ENCODE measurements at places on chromosomes 7 and 10.
A peak's percentile ranks its signal among the peaks of the same experiment; 100 is the strongest.

DNA sequence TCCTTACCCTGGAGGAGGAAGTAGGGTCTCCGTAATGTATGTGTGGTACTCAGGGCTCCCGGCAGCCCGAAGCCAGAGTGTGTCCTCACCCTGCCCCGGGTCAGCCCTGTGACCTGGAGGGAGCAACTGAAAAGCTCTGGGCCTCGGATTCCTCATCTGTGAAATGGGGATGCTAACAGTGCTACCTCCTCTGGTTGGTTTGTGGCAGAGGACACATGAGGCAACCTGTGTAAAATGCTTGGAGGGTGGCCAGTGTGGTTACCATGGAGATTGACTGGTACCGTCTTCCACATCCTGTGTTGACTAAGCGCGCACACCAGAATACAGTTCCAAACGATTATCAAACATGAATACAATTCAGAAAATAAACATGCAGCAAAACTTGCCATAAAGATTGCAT, 163.8 kb upstream of the KLF6 start:
- DNase-seq, result no peak

DNA sequence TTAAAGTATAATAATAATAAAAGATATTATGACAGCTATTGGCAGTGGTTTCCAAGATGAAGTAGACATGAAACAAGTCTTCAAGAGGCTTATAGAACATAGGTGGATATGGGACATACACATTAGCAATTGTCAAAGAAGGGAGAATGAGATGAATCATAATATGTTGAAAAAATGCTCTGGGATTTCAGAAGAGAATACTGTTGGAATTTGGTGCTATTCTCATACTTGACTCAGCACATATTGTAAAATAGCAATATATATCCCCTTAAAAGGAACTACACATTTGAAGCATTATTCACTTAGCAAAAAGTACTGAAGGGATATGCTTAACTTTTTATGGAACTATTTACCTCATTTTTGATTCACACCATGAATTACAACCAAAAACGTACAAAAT, 577.2 kb upstream of the PCDH15 start:
- no peak for DNase-seq

DNA sequence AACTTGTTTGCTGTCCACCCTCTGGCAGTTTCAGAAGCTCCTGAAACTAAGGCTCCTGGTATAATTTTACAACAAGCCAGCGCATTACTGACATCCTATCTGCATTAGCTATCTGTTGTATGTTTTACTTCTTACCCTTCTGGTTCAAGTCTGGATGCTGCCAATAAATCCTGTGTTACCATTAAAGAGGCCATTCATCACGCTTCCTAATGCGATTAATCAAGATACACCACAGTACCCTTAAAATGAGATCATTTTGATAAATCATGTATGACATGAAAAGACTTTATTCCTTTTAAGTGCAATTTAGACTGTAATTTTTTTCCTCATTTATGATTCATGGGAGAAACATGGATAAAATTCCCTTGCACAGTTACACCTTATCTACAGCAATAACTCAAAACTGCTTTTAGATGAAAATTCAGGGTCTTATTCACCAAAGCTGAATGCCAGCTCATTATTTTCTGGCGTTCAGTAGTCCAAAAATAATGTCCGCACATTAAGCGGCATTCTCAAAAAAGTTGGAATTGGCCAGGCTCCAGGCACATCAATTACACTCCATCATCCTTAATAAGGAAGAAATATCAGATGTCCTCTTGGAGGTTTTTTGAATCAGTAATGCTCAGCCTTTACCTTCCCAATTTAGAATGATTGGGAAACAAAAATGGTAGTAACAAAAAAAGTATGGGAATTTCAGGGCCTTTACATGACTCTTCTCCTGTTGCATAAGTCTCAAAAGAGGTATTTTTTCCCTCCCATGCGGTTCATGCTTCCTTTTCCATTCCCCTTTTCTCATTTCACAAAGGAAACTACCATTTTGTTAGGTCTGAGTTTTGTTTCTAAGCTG, 878.5 kb downstream of the LRMDA start:
- DNase-seq, result no peak

DNA sequence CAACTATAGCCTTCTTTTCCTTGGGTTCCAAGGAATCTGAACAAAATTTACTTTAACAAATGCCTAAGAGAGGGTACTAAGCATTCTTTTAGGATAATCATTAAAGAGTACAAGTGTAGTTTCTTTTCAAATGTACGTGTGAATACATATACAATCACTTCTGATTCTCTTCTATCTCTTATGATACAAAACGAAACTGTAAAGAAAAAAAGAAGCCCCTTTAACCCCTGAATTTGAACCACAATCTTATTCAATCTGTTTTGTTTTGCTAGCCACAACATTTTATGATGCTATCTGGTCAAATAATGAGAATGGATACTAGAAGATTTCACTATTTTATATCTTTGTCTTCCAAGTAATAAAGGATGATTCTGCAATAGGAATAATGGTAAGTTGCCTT, 48.7 kb downstream of the SIRT1 start:
- no peak for DNase-seq

DNA sequence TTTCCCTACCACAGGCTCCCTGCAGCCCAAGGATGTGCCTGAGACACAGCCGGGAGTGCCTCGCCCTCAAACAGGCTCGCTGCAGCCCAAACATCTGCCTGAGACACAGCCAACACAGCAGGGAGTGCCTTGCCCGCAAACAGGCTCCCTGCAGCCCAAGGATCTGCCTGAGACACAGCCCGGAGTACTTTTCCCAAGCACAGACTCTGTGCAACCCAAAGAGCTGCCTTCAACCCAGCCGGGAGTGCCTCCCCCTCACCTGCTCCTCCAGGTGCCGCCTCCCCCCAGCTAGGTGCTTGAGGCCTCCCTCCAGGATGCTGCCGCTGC, 42.9 kb downstream of the ANTXRL start:
- DNase-seq, result no peak

DNA sequence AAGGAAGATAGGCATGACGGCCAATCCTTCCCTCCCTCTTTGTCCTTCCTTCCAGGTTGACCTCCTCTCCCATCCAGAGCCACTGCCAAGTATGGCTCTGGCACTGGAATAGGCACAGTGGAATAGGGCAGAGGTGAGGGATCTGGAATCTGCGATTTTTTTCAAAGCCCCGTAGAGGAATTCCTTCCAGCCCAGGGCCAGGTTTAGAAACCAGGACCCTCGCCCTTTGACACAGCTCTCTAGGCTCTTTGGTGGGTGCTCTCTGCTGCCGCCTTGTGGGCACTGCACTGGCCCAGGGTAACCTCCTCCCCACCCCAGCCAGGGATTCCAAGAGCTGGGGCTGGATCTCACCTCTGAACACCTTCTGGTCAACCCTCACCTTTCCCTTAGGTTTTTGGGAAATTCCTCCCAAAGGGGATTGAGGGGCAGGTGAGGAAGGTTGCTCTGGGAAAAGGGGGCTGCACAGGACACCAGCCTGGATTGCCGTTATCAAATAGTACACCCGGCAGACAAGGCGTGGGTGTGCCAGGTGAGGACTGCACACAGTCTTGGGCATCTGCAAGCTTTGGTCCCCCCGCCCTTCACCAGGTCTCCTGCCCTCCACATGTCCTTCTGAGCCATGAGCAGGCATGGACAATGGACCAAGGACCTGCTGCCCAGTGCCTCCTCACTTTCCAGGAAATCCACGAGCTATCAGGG, 22.8 kb downstream of the C10orf105 start:
- peak; percentile 55 for DNase-seq

GRCh38 chr7:105577251-105577650, 4.0 kb downstream of the EFCAB10 start:
- DNase-seq, result no peak

DNA sequence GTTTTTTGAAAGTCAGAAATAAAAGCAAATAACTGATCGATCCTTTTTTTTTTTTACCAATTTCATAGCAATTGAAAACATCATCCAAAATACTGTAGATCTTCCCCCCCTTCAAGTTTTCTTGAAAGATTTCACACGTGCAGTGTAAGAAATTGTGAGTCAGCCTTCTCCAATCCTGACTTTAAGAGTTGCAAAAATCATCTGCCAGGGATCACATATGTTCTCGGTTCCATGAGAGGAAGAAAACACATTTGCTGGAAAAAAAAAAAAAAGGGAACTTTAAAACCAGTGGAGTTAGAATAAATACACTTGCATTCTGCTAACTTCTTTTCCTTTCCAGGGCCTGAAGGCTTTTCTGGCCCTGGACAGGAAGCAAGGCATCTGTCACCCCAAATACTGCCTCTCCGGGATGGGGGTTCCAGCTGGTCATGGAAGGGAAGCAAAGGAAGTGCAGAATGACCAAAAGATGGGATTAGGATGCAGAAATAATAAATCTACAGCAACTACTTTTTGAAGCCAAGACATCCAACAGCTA, 198.4 kb upstream of the KIAA1217 start:
- no peak for DNase-seq

- no peak for DNase-seq
These were observed 76.9 kb downstream of the ZNF365 start for GRCh38 chr10:62450912-62451610.

GRCh38 chr10:79479283-79479909, 32.9 kb upstream of the EIF5AL1 start:
- no peak for DNase-seq

DNA sequence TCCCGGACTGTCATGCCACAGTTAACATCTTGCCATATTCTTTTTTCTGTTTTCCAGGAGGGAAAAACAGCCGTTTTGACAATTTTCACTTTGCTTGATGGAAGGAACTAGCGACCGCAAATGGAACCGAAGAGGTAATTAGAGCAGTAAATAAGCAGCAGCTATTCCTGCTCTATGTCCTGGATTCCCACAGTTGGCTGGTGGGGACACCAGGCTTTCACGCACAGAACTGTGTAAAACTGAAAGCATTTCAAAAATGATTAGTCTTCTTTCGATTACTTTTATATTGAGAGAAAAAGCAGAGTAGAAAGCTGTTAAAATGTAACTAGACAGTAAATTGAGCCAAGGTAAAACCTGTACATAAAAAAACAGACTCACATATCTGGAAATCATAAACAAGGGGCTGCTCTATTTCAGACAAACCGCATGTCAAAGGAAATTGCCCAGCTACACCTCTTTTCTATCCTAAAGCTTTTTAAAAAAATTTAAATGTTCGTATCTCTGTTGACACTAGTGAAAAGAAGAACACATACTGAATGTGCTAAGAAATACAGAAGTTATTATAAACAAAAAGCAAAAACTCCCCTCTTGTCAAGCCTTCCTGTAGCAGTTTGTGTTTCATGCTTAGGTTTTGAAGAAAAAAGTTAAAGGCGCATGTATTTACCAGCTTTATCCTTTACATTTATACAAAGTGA, 93.4 kb downstream of the RNF216 start:
- DNase-seq, result no peak

DNA sequence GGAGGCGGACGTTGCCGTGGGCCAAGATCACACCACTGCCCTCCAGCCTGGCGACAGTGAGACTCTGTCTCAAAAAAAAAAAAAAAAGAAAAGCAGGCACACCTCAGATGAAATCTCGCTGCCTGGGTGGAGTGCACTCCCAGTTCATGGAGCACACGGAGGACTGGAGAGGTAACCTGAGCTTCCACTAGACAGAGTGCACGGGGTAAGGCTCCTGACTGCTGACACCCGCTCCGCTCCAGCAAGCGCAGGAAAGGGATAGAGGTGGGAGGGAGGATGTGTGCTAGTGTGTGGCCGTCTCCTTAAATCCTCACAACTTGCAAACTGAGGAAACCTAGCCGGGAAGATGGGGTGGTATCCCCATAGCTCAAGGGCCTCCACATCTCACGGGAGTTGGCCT, 50.8 kb downstream of the FAM53B start:
- DNase-seq, result no peak

DNA sequence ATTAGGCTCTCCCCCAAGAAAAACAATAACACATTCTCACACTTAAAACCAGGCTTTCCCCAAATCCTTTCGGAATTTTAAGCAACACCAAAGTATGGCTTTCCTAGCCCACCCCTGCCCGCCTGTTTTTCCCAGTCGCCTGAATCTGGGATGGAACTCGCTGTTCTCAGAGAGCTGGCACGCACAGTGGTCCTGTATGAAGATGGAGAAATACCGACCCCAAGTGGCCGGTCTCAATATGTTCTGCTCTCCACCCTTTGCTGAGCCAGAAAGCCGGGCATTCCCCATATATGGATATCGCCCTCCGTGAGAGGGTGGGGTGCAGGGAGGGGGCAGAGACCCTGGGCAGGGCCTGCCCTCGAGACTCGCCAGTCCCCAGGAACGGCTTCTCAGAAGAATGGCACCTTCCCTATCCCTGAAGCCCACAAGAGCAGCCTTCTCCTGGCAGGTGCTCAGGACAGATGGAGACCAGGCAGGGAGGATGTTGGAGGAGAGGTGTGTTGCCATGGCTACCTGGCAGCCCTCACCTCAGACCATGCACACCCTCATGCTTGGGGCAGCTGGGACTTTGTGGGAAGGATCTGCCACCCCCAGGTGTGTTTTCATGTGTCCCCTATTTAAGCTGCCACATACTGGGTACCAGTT, 3.4 kb downstream of the TACR2 start:
- DNase-seq, result peak; percentile 72

GRCh38 chr10:66378117-66378876, 547.5 kb upstream of the LRRTM3 start:
- no peak for DNase-seq

- DNase-seq, result peak; percentile 75
These were observed 77.3 kb downstream of the CDC14C start for GRCh38 chr7:49001610-49002033.

DNA sequence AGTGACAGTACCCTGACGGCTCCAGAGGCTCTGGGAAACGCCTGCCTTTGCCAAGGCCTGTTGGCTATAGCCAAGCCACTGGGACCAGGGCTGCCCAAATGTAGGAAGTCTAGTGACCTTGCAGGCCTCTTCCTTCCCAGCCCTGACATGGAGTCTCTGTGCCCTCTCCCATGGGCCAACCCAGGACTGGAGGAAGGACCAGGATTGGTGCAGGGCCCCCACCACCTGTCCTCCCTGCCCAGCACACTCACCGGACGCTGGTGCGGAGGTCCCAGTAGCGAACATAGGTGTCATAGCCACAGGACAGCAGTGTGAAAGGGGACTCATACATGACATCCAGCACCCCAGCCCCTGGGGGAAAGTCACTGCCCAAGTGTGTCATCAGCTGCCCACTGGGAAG, 24.0 kb downstream of the DPCD start:
- DNase-seq, result no peak

DNA sequence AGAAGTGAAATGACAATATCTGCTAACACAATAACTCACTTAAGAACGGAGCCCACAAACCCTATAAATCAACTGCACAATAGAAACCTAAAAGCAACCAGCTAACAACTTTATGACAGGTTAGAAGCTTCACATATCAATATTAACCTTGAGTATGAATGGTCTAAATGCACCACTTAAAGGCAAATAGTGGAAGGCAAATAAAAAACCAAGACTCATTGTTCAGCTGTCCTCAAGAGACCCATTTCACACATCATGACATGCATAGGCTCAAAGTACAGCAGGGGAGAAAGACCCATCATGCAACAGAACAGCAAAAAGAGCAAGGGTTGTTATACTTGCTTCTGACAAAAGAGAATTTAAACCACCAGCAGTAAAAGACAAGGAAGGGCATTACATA, 46.8 kb downstream of the CDC14C start:
- no peak for DNase-seq

- DNase-seq, result no peak
These were observed 1.5 kb downstream of the EDRF1 start for GRCh38 chr10:125721035-125721434.

Data from iPS DF 6.9 (cell line).